GM12878 (cell line): ENCODE measurements at places on chromosomes 16 and 17. TPM values are rescaled to one million over a fixed set of nuclear protein-coding genes. Genes with fewer than 3 reads are reported as not detected.

The KCNAB3 gene
- 3.9 and 7.0 TPM in 2 replicates for total RNA-seq

The DVL2 gene
- 40.0 and 44.8 TPM in 2 replicates for total RNA-seq

The IQCK gene
- total RNA-seq, result 2.0 and 3.1 TPM in 2 replicates

The RAP1GAP2 gene
- 0.95 and 0.98 TPM in 2 replicates for total RNA-seq

The USP10 gene
- total RNA-seq, result 119 and 122 TPM in 2 replicates

- H3K4me1 ChIP-seq, result no peaks in the 10 kb centered on the region
- DNase-seq, result no peak
- no peak overlapping the region for H3K27ac ChIP-seq
- no peak overlapping the region for H3K4me3 ChIP-seq
- H3K36me3 ChIP-seq, result no peaks in the 10 kb centered on the region
- H3K27me3 ChIP-seq, result no peaks in the 10 kb centered on the region
Measured at GRCh38 chr17:56160422-56160821, 7.1 kb downstream of the ANKFN1 start.

GRCh38 chr16:54931120-54932014 lies 702 bp downstream of the IRX5 start:
- H3K27me3 ChIP-seq, result peaks cover 3% of the 10 kb centered on the region
- H3K27ac ChIP-seq, result no peak overlapping the region
- no peaks in the 10 kb centered on the region for H3K36me3 ChIP-seq
- DNase-seq, result no peak
- no peak overlapping the region for H3K4me3 ChIP-seq

GRCh38 chr17:80053102-80053501 lies 16.7 kb downstream of the CCDC40 start:
- H3K4me1 ChIP-seq, result no peaks in the 10 kb centered on the region
- no peak for DNase-seq
- no peaks in the 10 kb centered on the region for H3K36me3 ChIP-seq
- no peaks in the 10 kb centered on the region for H3K27me3 ChIP-seq

- no peaks in the 10 kb centered on the region for H3K4me1 ChIP-seq
- H3K27me3 ChIP-seq, result peaks cover 1% of the 10 kb centered on the region; the same call in 1 of the 2 replicates
- H3K27ac ChIP-seq, result no peak overlapping the region
- DNase-seq, result no peak
- H3K4me3 ChIP-seq, result no peak overlapping the region
Measured at GRCh38 chr16:67399749-67400704, 6.7 kb upstream of the TPPP3 start.

GRCh38 chr17:67562005-67562404 lies 155.7 kb upstream of the NOL11 start:
- H3K4me1 ChIP-seq, result peaks cover 5% of the 10 kb centered on the region
- H3K4me3 ChIP-seq, result no peak overlapping the region
- DNase-seq, result no peak
- H3K27ac ChIP-seq, result no peak overlapping the region
- H3K27me3 ChIP-seq, result no peaks in the 10 kb centered on the region

- H3K27ac ChIP-seq, result peak overlapping the region; percentile 28; the same call in 1 of the 2 replicates
- H3K4me1 ChIP-seq, result peaks cover 16% of the 10 kb centered on the region
- DNase-seq, result no peak
- no peaks in the 10 kb centered on the region for H3K27me3 ChIP-seq
- H3K4me3 ChIP-seq, result no peak overlapping the region
- H3K36me3 ChIP-seq, result peaks cover 37% of the 10 kb centered on the region
Measured at GRCh38 chr16:85675251-85675874, 13.4 kb downstream of the GINS2 start.

- no peak overlapping the region for H3K27ac ChIP-seq
- H3K4me1 ChIP-seq, result no peaks in the 10 kb centered on the region; the same call in 1 of the 2 replicates
- H3K36me3 ChIP-seq, result no peaks in the 10 kb centered on the region
- H3K4me3 ChIP-seq, result no peak overlapping the region
- DNase-seq, result no peak
Measured at GRCh38 chr17:74992223-74992622, 4.8 kb downstream of the CDR2L start.

DNA sequence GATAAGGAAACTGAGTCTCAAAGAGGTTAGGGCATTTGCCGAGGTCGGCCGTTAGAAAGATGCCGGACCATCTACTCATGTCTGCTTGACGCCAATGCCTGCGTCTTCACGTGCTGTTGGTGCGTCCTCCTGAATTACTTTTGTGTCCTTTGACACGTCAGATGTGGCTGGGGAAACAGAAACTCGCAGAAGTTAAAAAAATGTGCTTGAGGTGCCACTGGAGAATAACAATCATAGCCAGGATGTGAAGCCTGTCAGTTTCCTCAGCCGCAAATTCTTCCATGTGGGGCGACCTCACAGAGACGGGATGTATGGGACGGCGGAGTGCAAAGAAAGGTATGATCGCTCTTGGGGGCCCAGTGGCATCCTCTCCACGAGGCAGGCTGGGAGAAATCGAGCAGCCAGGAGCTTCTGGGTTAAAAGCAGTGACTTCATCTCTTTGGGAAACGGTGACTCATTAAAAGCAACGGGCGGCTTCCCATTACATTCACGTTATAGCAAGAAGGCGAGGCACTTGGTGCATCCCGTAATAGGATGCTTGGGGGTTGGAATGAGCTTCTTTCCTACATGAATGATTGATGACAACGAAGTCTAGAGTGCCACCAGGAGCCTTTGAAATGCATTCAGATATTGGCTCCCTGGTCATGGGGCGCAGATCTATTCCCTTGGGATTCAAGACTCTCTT lies 67.8 kb downstream of the BMERB1 start:
- DNase-seq, result no peak
- H3K4me1 ChIP-seq, result no peaks in the 10 kb centered on the region
- no peak overlapping the region for H3K4me3 ChIP-seq
- no peak overlapping the region for H3K27ac ChIP-seq
- no peaks in the 10 kb centered on the region for H3K27me3 ChIP-seq
- no peaks in the 10 kb centered on the region for H3K36me3 ChIP-seq

GRCh38 chr16:18979936-18980335 lies 3.8 kb upstream of the TMC7 start:
- DNase-seq, result no peak
- H3K27me3 ChIP-seq, result peaks cover 3% of the 10 kb centered on the region
- no peak overlapping the region for H3K27ac ChIP-seq
- no peak overlapping the region for H3K4me3 ChIP-seq
- no peaks in the 10 kb centered on the region for H3K36me3 ChIP-seq

DNA sequence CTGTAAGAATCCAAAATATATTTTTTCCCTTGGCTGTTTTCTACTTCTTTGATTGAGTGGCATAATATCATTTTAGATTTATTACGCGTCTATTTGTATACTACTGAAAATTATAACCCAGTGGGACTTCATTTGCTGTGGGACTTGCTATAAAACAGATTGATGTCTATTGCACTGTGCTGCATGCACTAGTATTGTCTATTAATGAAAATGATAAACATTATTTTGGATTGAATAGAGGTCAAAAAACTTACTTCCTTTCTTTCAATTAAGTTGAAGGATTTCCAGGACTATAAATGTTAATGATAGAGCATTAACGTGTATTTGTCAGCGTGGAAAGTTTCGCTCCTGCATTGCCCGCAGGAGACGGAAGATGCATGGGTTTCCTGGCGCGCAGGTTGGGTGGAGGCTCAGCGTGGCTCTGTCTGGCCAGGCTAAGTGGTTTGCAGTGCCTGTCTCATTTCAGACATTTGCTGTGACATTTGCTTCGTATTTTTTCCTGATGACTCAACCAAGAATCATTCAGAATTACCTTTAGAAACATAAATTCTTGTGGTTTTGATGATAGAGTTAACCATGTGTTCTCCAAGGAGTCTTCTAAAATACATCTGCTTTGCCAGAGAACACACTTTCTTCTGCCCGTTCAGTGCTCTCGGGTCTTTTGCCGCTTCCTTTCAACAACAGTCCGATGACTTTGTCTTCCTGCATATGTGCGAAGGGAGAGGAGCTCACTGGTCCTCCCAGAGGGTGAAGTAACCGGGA lies 216.7 kb downstream of the RPTOR start:
- peaks cover 28% of the 10 kb centered on the region for H3K4me1 ChIP-seq
- H3K36me3 ChIP-seq, result no peaks in the 10 kb centered on the region; the same call in 1 of the 2 replicates
- no peak overlapping the region for H3K4me3 ChIP-seq
- DNase-seq, result no peak
- H3K27ac ChIP-seq, result no peak overlapping the region
